ENCODE measurements at places on chromosomes 4 and X.

DNA sequence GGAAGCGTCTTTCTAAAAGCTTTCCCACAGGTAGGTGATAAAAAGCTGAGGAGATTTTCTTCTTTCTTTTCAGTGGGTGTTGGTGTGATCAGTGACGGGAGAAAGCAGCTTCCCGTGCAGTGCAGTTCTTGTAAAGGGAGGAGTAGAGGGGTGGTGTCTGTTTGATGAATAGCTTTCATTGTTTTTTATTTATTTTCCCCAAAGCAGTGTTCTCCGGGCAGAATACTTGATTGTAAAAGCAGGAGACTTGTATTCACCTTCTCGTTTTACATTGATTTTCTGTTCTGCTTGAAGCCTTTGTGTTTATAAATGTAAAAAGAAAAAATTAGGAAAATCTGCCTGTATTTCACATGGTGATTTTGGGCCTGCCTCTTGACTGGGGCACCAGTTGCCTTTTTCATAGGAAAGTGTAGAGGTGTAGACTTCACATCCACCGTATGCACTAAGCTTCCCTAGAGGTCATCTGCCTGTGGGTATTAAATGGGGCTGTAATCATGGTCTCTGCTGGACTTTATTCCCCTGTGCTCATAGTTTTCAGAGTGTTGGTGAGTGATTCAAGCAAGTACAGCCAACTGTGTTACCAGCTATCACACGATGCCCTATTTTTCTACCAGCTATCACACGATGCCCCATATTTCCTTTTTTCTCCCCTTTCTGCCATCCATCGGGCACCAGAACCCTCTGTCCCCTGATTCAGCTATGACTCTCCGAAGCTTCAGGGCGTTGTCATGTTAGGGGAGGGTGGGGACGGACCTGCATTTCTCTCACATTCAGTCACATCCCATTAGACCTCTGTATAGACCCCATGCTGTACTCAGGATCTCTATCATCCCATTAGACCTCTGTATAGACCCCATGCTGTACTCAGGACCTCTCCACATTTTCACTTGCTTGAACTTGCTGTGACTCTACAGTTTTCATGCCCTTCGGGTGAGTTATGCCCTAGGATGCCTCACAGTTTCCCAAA is 526.5 kb downstream of the TRIML1 start:
- DNase-seq = no peak

DNA sequence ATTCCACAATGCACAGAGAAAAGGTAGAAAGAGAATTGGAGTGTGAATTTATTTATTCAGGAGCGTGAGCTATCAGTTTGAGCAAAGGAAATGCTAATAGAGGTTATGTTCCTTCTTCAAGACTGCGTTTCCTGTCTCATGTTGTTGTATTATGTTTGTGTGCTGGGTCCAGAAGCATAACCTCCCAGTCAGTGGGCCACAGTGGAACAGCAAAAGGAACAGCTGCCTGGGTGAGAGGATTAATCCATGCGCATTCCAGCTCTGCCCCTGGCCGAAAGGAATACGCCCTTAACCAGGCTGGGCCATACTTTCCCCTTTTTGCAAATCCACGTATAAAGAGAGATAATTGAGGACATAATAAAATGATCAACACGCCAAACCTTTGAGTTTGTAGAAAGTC is 32.4 kb upstream of the ARX start:
- no peak for DNase-seq

DNA sequence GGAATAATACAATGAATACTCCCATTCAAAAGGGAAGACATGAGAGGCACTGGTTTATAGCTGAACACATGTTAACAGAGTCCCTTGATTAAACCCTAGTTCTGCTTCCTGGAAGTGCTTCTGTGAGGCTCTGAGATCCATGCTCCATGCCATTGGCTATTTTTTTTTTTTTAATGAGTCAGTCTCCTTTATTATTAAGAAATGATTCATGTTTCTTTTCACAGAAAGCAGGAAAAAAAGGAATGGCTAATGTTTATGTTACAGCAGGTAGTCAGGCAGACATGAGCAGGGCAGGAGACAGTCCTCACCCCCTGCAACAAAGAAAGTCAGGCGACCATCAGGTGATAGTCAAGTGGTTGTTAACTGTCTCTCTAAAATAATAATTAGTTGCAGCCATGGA is 598.7 kb downstream of the EPHA5 start:
- DNase-seq = no peak

GRCh38 chr4:35147761-35148160 is 1096.6 kb downstream of the ARAP2 start:
- no peak for DNase-seq

Data from stimulated activated CD4-positive, alpha-beta T cell treated with anti-CD3 and anti-CD28 coated beads, Interleukin-4, amount 100 ng/mL, for 48 hours (primary cell).